Mammary epithelial cell (primary cell): ENCODE measurements at places on chromosomes 6 and 20. TPM values are rescaled to one million over a fixed set of nuclear protein-coding genes. Genes with fewer than 3 reads are reported as not detected.

The LIME1 gene
- 2.7 TPM for total RNA-seq

The BNIP5 gene
- total RNA-seq, result not detected in 2 replicates

The IMPG1 gene
- not detected for total RNA-seq

The ADGRF4 gene
- total RNA-seq, result 9.9 and 14.1 TPM in 2 replicates

The PAK5 gene
- total RNA-seq, result 1.3 TPM

The ADGB gene
- not detected for total RNA-seq

The NUDT3 gene
- 11.0 and 17.9 TPM in 2 replicates for total RNA-seq

The GZF1 gene
- 11.8 and 13.2 TPM in 2 replicates for total RNA-seq

The FNDC11 gene
- total RNA-seq, result under 0.01 TPM

The AURKA gene
- total RNA-seq, result 17.4 and 44.3 TPM in 2 replicates

The SDC4 gene
- 276 and 283 TPM in 2 replicates for total RNA-seq

The ADTRP gene
- 46.6 and 80.7 TPM in 2 replicates for total RNA-seq

The ADGRF5 gene
- total RNA-seq, result 0.09 TPM in 1 of 2 replicates, not detected in the other

The MCM9 gene
- total RNA-seq, result 12.3 TPM

The ENPP3 gene
- total RNA-seq, result not detected in 2 replicates

The RSPO3 gene
- not detected for total RNA-seq
